ENCODE measurements at places on chromosomes 3 and 15.

DNA sequence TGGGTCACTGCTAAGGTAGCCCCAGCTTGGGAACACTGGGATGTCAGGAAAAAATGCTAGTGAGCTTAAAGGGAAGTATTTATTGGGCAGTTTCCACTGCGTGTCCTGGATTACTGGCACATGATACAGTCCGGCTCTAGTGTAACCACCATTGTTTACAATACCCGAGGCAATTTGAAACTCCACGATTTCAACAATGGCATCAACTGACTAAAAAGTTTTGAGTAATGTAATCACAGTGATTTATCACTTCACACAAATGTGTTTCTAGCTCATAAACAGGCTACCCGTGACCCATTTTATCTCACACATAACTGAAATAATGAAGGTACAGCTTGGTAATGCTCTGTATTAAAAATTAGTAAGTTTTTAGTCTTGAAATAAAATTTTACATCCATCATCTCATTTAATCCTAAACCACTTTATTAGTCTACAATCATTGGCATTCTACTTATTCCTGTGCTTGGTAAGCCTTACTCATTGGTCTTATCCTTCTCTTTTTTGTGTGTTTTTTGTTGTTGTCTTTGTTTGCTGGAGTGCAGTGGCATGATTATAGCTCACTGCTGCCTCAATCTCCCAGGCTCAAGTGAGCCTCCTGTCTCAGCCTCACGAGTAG, 7.6 kb downstream of the ZMAT3 start:
- no peak for DNase-seq

- DNase-seq, result peak; percentile 74
Measured at GRCh38 chr3:24235121-24235520, 259.5 kb downstream of the THRB start.

DNA sequence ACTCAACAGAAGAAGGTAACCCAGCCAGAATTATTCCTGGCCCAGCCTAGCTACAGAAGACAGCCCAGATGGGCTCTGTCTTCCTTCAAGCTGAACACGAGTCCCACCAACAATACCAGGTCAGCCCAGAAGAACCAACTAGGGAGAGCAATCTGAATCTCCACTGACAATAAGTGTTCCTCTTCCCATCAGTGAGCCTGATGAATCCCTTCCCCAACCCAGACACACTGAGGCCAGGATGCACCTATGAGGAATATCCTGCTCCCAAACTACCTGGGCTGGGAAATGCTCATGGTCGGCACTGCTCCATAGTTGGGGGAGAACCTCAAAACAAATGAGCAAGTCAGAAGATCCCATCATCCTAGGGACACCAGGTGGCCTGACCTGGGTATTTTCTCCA, 351.1 kb downstream of the OCA2 start:
- no peak for DNase-seq

GRCh38 chr15:97545799-97546198, 414.7 kb upstream of the ARRDC4 start:
- no peak for DNase-seq

DNA sequence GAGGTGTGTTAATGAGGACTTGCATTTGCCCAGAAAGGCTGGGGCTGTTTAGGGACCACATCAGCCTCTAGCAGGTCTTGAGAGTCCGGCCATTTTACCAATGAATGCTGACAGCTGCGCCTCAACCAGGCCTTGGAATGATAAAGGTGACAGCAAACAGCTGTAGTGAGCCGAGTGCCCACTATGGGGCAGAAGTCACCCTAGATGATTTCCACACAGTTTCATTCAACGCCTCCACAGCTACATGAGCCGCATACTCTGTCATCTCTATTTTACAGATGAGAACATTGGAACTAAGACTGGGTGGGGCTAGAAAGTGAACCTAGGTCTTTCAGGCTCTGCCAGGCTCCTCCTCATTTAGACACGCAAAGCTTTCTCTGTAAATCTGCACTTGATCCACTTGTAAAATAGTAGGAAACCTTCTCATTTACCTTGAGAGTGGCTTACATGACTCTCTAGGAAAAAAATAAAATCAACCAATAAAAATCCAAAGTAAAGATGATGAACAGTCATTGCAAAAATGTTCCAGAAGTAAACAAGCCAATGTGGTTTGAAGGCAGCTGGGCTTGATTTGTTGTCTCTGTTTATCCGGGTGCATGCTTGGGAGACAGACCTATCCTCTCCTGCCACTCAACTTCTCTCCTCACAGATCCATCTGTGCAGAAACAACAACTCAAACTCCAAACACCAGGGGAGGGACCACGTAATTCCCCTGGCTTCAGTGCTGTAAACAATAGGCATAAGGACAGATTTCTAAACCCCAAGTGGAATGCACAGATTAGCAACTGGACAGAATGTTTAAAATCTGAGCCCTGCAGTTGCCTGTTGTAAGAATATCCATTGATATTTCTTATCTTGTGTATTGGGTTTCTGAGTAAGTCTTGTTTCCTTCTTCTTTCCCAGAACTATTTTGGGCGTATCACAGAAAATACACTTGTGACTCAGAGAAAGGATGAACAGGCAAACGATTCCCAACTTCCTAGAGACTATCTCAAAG, 31.5 kb upstream of the LDHAL6B start:
- DNase-seq, result peak; percentile 90

DNA sequence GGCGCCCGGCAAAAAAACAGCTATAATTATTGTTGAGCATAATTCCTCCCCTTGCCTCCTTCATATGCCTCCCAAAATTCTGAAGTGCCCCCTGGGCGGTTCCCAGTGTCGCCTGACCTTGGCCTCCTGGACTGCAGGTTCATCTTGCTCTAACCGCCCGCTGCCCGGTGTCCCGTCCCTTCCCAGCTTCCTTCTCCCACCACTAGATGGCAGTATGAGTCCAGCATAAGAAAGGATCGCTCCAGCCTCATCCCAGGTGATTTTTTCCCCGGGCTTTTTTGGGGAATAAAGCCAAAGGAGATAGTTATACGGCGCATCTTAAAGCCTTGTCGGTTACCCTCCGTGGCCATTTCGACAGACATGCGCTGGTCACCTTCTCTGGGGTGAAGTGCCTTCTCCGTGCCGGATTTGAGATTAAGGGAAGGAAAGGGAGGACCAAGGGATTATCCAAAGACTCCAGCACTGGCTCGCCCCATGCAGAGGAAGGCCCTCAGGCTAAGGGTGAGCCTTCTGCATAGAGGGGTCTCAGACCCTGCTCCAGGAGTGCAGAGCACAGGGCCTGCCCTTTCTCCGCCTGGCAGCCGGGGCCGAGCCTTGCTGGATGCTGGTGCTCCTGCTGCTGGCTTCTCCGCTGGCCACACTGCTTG, 45.8 kb upstream of the TRA2B start:
- DNase-seq, result peak; percentile 77

GRCh38 chr3:176521531-176522175, 675.6 kb downstream of the TBL1XR1 start:
- DNase-seq, result no peak

DNA sequence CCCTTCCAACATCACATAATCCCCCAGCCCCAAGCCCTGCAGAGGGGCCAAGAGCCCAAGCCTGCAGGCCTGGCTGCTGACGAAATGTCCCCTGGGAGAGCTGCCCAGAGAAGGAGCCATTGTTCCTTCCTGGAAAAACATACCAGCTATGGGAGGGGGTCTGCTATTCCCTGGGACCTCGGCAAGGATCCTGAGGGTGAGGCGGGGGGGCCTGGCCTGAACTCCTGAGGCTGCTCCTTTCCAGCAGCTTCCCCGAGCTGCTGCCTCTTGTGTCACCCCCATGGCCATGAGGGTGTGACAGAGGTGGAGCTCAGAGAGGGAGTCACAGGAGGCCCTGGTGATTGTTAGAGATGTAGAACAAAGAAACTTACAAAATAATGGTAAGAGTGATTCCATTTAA, 12.9 kb downstream of the LOXL1 start:
- DNase-seq, result no peak

- DNase-seq, result no peak
Measured at GRCh38 chr3:9110316-9110715, 139.1 kb downstream of the SRGAP3 start.

- no peak for DNase-seq
Measured at GRCh38 chr3:19074257-19074900, 73.9 kb upstream of the KCNH8 start.

GRCh38 chr3:134858441-134859035, 63.5 kb downstream of the EPHB1 start:
- DNase-seq, result no peak

GRCh38 chr15:45186771-45187577, 792 bp downstream of the SHF start:
- DNase-seq, result no peak

GRCh38 chr3:134008630-134009156, 21.0 kb downstream of the SLCO2A1 start:
- no peak for DNase-seq

- DNase-seq, result no peak
Measured at GRCh38 chr3:7547826-7548225, 686.9 kb downstream of the GRM7 start.

DNA sequence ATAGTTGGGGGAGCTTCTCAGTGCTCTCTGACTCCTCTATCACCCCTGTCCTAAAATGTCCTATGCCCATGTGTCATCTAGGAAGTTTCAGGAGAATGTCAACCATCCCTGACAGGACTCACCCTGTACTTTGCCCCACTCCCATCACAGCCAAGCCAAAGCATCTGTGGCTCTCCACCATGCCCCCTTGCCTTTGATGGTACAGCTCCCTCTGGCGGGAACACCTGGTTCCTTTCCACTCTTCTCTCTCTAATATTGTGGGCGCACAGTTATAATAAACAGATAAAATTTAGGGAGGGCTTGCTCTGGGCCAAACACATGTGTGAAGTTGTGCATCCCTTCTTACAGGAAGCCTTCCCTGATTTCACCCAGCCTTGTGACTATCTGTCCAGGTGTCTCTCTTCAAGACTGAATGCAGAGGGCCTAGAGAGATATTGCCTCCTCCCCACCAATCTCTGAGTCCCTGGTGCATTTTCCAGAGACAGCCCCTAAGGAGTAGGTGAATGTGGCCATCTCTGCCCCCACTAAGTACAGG, 62.8 kb downstream of the ISG20 start:
- peak; percentile 46 for DNase-seq

DNA sequence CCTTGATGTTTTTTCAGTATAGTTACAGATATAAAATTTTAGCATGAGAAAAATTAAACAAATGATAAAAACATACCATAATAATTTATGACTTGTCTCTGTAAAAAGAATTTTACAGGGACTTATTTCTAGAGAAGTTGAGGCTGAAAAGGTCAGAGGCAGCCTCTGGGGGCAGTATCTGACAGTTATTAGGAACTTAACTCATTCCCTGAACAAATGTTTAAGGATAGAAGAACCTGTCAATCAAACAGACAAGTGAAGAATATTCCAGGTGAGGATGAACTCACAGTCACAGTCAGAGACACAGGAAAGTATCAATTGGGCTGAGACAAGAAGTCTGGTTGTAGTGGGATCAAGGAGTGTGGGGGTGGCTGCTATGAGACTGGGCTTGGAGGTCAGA, 7.3 kb downstream of the MYLK start:
- peak; percentile 41 for DNase-seq

- no peak for DNase-seq
Measured at GRCh38 chr3:59710554-59710953, 660.7 kb upstream of the CFAP20DC start.

- DNase-seq, result no peak
Measured at GRCh38 chr3:159196359-159196758, 394.5 kb downstream of the MFSD1 start.

DNA sequence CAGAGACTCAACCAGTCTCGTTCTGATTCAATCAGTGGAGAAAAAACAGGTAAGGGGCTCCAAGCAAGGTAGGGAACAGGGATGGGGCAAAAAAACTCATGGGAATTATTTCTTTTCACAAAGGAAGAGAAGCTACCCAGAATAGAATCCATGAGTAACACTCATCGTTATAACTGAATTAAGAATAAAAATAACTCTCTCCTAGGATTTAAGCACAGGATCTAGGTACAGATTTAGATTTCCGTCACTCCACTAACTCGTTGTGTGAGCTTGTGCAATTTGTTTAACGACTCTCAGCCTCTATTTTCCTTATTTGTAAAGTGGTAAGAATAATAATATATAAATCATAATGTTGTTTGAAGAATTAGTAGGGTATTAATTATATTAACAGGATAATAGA, 68.6 kb downstream of the ADAMTS9 start:
- DNase-seq, result no peak

- DNase-seq, result no peak
Measured at GRCh38 chr15:65381445-65382145, 3.8 kb upstream of the IGDCC3 start.

- DNase-seq, result no peak
Measured at GRCh38 chr3:30520699-30521098, 85.7 kb upstream of the TGFBR2 start.

DNA sequence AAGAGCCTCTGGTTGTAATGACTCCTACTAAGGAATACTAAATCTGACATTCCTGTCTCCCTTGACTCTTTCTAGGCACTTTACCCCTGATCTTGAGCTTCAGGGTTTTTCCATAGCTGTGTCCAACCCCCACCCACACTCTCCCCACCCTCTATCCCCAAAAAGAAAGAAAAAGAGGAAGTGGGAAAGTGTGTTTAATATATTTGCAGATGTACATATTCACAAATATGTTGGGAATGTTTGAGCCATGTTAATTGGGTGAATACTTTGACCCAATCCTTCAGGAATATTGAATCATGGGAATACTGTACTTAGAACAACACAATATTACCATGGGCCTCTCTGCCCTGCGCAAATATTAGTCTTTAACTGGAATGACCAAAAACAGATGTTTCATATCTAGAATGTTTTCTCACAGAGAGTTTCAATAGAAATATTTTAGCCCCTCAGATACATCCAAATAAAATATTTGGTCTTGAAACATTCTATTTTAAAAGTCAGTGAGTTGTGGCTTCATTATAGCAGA, 19.8 kb upstream of the PFN2 start:
- DNase-seq, result no peak

DNA sequence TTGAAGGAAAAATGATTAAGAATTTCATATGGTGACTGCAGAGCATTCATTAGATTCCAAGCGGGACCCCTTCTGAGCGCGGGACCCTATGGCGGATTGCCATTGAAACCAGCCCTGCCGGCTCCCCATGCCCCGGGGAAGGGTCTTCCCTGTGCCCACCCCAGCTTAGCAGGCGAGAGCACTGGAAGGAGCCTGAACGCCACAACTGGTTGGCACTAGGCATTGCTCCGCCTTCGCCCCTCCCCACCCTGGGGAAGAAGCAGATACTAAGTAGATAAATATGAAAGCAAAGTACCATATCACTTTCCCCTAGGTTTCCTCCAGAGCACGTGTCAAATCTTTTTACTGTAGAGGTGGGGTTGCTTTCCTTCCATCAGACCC, 70.7 kb downstream of the CYP19A1 start:
- peak; percentile 56 for DNase-seq

Measured in DMS53 (cell line).